ENCODE measurements at places on chromosomes 2 and 18.

GRCh38 chr2:164852086-164852485 is 10.5 kb upstream of the COBLL1 start:
- DNase-seq, result no peak

GRCh38 chr2:33139949-33140348 is 193.2 kb downstream of the LTBP1 start:
- no peak for DNase-seq

GRCh38 chr2:217854684-217855420 is 147.9 kb downstream of the TNS1 start:
- DNase-seq, result no peak

DNA sequence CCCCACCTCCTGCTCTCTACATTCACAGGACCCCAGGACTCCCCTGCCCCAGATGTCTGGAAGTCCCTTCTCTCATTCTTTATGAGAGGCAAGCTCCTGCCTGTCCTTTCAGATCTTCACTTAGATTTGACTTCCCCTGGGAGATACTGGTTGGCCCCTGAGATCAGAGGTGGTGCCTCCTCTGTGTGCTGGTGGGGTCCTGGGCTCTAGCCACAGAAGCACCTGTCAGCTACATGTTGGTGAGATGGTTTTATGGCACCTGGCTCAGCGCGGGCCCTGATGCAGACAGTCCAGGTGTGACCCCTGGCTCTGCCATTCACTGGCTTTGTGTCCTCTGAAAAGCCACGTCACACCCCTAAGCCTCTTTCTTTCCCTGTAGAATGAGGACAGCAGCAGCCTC is 369.6 kb upstream of the ID2 start:
- DNase-seq, result no peak

DNA sequence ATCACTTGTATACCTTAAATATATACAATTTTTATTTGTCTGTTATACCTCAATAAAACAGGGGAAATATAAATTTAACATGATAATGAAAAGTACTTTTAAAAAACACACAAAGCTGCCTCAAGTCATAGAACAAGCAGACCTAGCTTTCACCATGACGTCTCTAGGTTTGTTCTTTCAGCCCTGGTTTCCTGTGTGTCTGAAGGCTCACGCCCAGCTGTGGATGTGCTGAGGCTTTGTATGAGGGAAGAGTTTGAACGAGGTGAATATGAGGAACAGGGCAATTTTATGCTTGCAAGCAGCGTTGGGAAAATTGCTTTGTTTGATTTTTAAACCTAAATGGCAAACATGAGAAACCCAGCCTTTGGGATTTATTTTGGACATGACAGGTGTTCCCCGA is 15.3 kb downstream of the SH3RF3 start:
- no peak for DNase-seq

- DNase-seq, result no peak
Observed at GRCh38 chr2:84613082-84613481, 96.8 kb downstream of the DNAH6 start.

GRCh38 chr2:186543561-186544131 is 46.2 kb upstream of the ITGAV start:
- no peak for DNase-seq

DNA sequence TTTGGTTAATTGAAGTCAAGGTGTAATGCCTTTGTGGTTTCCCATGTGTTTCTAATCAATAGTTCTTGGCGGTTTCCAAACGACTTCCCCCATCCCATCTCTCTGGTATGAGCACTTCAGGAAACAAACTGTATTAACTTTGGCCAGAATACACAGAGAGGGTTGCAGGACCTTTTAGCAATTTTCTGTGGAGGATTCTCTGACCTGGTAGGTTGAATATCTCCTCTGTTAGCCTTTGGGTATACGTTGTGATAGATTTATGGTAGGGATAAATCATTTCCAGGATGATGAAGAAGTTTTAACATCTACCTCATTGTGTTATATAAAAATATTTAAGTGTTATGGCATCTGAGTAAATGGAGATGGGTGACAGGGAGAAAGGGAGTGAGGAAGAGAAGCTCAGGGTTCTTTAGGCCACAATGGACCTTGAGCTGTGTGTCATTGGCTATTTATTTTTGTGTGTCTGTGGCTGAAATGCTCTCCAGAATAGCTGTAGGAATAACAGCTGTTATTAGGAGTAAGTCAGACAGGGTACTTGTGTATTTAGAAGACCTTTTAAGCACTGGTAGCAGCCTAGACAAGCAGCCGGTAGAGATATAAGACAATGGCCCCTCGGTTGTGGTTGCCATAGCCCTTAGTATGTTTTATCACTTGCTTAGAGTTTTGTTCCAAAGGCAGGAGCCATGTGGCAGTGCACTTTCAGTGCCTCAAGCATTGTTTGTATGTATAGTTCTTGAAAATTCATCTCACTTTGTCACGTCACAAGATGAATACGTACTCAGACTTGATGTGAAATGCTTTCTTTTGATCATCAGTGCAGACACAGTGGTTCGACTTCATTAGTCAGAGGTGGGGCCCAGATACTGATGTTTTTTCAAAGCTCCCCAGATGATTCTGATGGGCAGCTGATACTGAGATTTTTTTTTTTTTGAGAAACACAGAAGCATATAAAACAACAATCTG is 91.1 kb downstream of the FMNL2 start:
- no peak for DNase-seq

GRCh38 chr2:152466041-152466440 is 131.1 kb downstream of the FMNL2 start:
- no peak for DNase-seq

GRCh38 chr18:48539406-48540250 is 797 bp downstream of the CTIF start:
- peak; percentile 33 for DNase-seq

- DNase-seq, result no peak
Observed at GRCh38 chr2:85804583-85804982, 50.8 kb downstream of the ATOH8 start.

Data from cerebellum (tissue), 4 donors.